ENCODE measurements at places on chromosomes 1 and 21.

GRCh38 chr21:46060596-46061061 is 37.3 kb upstream of the COL6A2 start:
- no peak for DNase-seq

DNA sequence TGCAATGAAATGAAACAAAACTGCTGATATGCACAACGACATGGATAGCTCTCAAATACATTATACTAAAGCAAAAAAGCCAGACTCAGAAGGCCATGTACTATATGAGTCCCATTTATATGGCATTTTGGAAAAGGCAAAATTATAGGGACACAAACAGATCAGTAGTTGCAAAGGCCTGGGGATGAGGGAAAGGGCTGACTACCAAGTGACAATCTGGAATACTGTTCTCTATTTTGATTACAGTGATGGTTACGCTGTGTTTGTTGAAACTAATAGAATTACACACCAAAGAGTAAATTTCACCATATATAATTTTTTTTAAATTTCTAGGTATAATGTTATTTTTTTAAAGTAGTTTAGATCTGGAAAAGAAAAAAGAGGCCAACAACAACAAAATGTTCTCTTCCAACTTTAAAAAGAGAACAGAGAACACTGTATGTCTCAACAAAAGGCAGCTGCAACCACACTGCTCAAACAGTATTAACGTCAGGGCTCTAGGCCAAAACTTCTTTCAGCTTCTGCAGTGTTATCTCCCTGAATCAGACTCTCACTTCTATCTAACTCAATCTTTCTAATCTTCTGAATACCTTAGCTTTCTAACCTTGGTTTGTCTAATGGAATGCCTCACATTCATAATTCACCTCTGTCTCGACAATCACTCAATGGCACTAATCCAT is 75.8 kb downstream of the FOXJ3 start:
- DNase-seq, result no peak

DNA sequence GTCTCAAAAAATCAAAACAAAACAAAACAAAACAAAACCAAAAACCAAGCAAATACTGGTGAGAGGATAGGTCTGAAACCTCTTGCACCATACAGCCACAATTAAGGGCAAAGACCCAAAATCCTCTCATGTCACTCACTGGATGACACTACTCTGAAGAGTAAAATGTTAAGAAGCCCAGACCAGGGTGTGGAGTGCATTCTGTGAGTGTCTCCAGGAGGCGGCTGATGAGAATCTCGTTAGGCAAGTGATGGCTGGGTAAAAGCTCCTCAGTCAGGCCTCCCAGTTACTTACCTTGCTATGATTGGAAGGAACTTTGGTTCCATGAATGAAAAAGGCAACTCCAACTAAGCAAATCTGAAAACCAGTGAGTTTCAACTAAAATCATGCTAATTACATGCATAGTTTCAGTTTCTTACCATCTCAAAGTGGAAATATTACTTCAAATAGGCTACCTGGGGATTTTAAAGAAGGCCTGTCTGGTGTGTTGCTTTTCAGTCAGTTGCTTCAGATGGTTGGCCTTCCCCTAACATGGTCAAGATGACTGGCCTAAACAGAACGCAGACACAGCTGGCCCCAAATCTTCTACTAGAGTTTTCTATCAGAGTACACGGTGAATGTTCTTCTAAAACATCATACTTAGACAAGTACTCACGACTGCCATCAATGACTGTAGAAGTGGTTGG is 95.1 kb downstream of the KIAA0319L start:
- DNase-seq, result no peak

GRCh38 chr1:31815752-31816500 is at the start of gene SPOCD1:
TSS of gene SPOCD1 (minus strand) at chr1:31816022. CDS start at chr1:31815333, 689 bp downstream.
- DNase-seq, result peak; percentile 58

DNA sequence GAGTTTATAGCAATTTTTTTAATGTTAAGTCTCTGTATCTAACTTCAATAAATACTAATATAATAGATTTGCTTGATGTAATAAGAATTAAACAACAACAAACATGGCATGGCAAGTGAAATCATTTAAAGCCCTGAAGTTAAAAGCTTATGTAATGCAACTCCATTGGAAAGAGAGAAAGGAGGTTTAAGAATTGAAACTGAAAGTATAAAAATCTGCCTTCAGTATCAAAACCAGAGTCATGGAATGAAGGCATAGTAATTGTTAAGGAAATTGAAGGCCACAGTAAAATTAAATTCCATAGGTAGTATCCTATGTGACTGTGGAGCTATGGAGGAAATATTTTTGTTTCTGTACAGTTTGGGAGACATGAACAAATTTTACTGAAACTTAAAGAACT is 55.1 kb downstream of the PRDX6 start:
- DNase-seq, result no peak

- no peak for DNase-seq
These were observed 31.6 kb downstream of the FAAH start for GRCh38 chr1:46425726-46426125.

GRCh38 chr1:43653339-43653738 is 3.4 kb downstream of the KDM4A start:
- DNase-seq, result no peak

All from SK-N-DZ (cell line).